ENCODE measurements at places on chromosomes 5 and 9. TPM values are rescaled to one million over a fixed set of nuclear protein-coding genes. Genes with fewer than 3 reads are reported as not detected.

- no peak for DNase-seq
Measured at GRCh38 chr5:158265346-158265745, 406.4 kb upstream of the CLINT1 start.

- peak; percentile 80 for DNase-seq
Measured at GRCh38 chr5:124599028-124599973, 147.1 kb downstream of the ZNF608 start.

DNA sequence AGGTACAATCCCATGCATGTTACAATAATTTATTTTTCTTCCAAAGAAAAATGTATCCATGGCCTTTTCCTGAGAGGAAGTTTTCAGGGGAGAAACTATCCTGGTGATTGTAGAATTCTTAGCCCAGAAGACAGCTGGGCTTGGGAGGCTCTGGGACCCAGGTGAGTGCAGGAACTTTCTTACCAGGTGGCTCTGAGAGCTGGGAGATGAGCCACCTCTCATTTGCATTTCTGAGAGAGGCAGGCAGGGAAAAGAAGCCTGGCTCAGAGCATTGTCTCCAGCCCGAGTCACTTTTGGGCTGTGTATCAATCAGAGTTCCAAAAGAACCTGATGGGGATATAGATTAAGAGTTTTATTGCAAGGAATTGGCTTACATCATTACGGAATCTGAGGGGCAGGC lies 52.7 kb downstream of the ALG2 start:
- no peak for DNase-seq

DNA sequence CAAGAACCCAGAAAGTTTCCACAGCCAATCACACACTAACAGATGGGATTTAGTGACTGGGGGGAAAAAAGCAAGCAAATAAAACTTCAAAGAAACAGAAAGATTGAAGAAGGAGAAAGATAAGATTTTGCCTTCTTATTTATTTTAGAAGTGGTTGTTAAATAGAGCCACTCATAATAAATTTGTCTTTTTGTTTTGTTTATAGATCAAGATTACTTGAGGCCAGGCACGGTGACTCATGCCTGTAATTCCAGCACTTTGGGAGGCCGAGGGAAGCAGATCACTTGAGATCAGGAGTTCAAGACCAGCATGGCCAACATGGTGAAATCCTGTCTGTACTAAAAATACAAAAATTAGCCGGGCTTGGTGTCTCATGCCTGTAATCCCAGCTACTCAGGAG lies 94.9 kb upstream of the RANBP3L start:
- DNase-seq = peak; percentile 41

DNA sequence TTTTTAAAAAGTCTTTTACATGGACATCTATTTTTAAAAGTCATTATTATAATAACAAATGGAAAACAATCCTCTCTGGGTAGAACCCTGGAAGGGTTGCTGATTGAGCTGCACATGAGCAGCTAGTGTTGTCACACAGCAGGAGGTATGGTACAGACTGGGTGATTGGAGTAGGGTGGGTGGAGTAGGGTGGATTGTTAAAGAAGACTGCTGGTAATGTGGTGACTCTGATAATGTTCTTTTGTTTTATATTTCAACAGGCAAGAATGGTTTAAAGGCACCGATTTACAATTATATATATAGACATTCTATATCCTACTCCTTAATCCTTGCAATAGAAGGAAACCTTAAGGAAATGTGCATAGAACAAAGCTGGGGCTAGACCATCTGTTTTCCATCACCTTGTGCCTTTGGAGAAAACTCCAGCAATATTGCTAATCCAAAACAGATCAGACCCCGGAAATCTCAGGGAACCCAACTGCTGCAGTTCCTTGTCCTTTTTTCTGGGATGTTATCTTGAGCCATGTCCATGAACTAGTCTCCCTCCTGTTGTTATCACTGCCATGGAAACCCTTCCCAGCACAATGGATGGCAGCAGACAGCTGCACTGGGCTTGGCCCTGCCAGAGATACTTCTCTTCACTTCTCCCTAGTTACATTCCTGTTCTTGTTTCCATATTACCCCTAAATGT lies 129.7 kb downstream of the YIPF5 start:
- DNase-seq = no peak

- DNase-seq = no peak
Measured at GRCh38 chr9:92564982-92565381, 29.2 kb upstream of the ECM2 start.

TIMD4 gene
- total RNA-seq = not detected

GRCh38 chr9:137590123-137590468 lies 216 bp downstream of the ZMYND19 start:
- no peak for DNase-seq
